ENCODE measurements at places on chromosomes 13 and 19. TPM values are rescaled to one million over a fixed set of nuclear protein-coding genes. Genes with fewer than 3 reads are reported as not detected.

Gene KLHL1
- total RNA-seq = not detected

Gene MEX3D
- total RNA-seq = 18.6 TPM

Gene MATK
- total RNA-seq = 0.70 TPM

Gene AP1M2
- not detected for total RNA-seq

Gene ZNF528
- 16.8 TPM for total RNA-seq
